ENCODE measurements at places on chromosomes 12 and 14. TPM values are rescaled to one million over a fixed set of nuclear protein-coding genes. Genes with fewer than 3 reads are reported as not detected.

Gene CLEC1A
- 4.9 TPM for total RNA-seq

Gene MYF6
- total RNA-seq, result not detected

Gene DEPDC4
- 1.3 TPM for total RNA-seq

Gene RNASE1
- 654 TPM for total RNA-seq

Gene TPPP2
- total RNA-seq, result 0.99 TPM

Gene ADAM21
- 0.62 TPM for total RNA-seq

Gene KRT79
- not detected for total RNA-seq

Gene TAS2R10
- total RNA-seq, result 0.51 TPM

GRCh38 chr14:92686900-92687427 is 61.5 kb downstream of the LGMN start:
- H3K36me3 ChIP-seq, result no peaks in the 10 kb centered on the region
- peaks cover 11% of the 10 kb centered on the region for H3K4me1 ChIP-seq
- peak; percentile 85 for DNase-seq
- no peaks in the 10 kb centered on the region for H3K27me3 ChIP-seq
- H3K27ac ChIP-seq, result no peak overlapping the region

- peaks cover 9% of the 10 kb centered on the region for H3K4me1 ChIP-seq
- H3K27me3 ChIP-seq, result no peaks in the 10 kb centered on the region
- DNase-seq, result peak; percentile 50
- H3K36me3 ChIP-seq, result no peaks in the 10 kb centered on the region
Observed at GRCh38 chr12:121968876-121969275, 50.5 kb downstream of the CFAP251 start.

- no peaks in the 10 kb centered on the region for H3K4me1 ChIP-seq
- no peaks in the 10 kb centered on the region for H3K36me3 ChIP-seq
- H3K4me3 ChIP-seq, result no peak overlapping the region
- no peak for DNase-seq
- no peak overlapping the region for H3K27ac ChIP-seq
Observed at GRCh38 chr12:41061192-41061591, 126.9 kb upstream of the PDZRN4 start.

DNA sequence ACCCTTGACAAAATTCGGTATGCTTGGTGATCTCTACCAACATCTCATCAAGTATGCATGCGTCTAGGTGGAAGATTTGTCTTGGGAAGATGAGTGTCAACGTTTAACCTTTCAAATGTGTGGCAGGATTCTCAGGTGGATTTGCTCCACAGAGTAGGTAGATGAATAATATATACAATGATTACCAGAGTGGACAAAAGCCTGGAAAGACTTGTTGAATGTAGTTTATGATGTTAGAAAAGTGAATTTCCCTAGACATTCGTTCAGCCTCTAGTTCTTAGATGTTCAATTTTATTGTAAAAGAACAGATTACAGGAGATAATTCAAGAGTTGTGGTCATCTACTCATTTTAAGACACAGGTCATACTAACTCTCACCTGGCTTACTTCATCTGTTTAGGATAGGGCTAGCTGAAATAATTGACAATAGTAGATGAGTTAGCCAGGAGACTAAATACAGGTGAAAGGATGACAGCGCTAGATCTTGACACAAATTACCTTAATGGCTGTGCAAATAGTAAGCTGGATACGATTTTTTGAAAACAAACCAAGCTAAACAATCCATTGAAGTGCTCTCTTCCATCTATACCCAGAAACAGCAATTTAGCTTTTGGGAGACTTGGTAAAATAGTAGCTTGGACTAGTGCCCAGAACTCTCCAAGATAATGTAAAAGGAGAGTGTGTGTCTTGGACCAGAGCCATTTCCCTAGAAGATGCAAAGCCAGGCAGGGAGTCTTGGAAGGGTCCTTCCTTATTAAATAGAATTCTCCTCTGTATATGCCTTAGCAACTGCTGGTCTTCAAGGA is 168.0 kb downstream of the DACT1 start:
- no peaks in the 10 kb centered on the region for H3K4me1 ChIP-seq
- no peak overlapping the region for H3K4me3 ChIP-seq
- no peak overlapping the region for H3K27ac ChIP-seq
- DNase-seq, result no peak
- no peaks in the 10 kb centered on the region for H3K36me3 ChIP-seq

- no peaks in the 10 kb centered on the region for H3K36me3 ChIP-seq
- no peak overlapping the region for H3K4me3 ChIP-seq
- H3K27me3 ChIP-seq, result no peaks in the 10 kb centered on the region
- no peaks in the 10 kb centered on the region for H3K4me1 ChIP-seq
- no peak for DNase-seq
Observed at GRCh38 chr14:43894534-43894933, 612.5 kb downstream of the FSCB start.

GRCh38 chr12:14776236-14776961 is 26.9 kb downstream of the WBP11 start:
- peaks cover 2% of the 10 kb centered on the region for H3K4me1 ChIP-seq
- peak overlapping the region; percentile 88 for H3K4me3 ChIP-seq
- H3K27ac ChIP-seq, result peak overlapping the region; percentile 95
- DNase-seq, result no peak
- H3K27me3 ChIP-seq, result no peaks in the 10 kb centered on the region

DNA sequence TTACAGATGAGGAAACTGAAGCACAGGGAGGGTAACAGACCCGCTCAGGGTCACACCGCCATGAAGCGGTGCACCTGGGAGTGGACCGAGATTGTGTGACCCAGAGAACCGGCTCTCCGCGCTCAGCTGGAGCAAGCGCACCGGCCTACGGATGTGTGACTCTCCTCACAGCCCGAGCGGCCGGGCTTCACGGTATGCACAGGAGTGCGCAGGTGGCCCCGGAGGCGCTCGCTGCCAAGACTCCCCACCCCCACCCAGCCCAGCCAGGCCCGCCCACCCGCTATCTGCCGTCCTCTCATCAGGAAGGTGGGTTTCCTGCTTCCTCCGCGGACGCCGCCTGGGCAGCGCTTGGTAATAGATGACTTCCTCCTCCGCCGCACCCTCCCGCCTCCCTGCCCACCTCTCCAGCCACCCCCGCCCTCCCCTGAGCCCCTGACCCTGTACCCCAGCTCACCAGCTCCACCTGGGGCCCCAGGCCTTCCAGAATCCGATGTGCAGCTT is 110.7 kb downstream of the NCOR2 start:
- no peak for DNase-seq
- peak overlapping the region; percentile 33 for H3K4me3 ChIP-seq
- no peak overlapping the region for H3K27ac ChIP-seq
- peaks cover 32% of the 10 kb centered on the region for H3K36me3 ChIP-seq

GRCh38 chr14:99732436-99733210 is 48.5 kb downstream of the CYP46A1 start:
- peaks cover 74% of the 10 kb centered on the region for H3K4me1 ChIP-seq
- H3K4me3 ChIP-seq, result no peak overlapping the region
- DNase-seq, result peak; percentile 27
- no peaks in the 10 kb centered on the region for H3K36me3 ChIP-seq
- no peaks in the 10 kb centered on the region for H3K27me3 ChIP-seq
- peak overlapping the region; percentile 43 for H3K27ac ChIP-seq

DNA sequence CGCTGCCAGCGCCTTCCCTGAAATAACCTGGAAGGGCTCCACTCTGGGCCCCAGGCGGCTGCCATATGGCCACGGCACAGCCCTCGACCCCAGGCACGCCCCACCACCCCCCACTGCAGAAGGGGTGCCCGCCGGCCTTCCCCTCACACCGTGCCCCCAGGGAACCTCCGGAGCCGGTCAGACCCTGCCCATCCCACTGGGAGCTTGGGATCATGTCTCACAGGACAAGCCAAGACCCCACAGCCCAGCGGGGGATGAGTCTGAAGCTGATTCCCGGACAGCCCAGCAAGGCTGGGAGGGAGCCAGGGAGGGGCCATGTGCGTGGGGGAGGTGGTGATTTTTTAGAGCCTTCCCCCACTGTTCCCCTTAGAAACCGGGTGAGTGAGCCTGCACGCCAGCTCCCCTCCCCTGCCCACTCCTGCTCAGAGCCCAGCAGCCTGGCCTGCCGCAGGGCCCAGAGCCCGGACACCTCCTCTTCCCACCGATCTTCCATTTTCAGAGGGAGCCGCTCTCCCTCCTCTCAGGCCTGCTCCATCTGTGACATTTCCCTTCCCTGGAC is 1.4 kb downstream of the RIMBP2 start:
- peak overlapping the region; percentile 30 for H3K4me3 ChIP-seq
- H3K4me1 ChIP-seq, result no peaks in the 10 kb centered on the region
- H3K27ac ChIP-seq, result no peak overlapping the region
- no peak for DNase-seq
- H3K27me3 ChIP-seq, result peaks cover 37% of the 10 kb centered on the region
- no peaks in the 10 kb centered on the region for H3K36me3 ChIP-seq

DNA sequence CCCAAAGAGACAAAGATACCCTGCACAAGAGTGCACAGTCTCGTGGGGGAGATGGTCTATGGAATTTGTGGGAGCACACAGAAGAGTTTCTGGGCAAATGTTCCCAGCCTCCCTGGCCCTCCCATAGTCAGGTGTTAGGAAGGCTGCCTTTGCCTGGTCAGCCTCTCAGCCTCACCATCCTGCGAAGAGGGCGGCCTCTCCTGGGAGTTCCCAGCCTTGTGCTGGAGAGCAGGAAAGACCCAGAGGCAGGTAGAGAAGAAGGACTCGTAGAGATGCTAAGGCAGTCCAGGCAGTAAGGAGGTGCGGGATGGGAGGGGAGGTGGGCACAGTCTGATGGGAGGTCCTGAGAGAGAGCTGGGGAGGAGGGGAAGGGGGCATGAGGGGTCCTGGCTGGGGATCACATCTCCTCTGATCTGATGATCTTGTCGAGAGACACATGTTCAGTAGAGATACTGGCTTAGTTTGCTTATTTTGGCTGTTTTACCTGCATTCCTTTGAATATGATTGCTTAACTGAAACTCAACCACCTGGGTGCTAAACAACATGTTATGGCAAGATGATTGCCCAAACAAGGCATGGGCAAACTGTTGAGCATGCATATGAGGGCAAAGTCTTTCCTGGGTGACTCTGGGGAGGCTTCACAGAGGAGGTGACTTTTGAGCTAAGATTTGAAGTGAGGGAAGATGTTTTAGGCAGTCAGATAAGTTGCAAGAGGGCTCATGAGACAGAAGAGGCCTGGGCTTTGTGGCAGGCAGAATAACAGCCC is 10.5 kb downstream of the SERPINA6 start:
- H3K36me3 ChIP-seq, result no peaks in the 10 kb centered on the region
- H3K27me3 ChIP-seq, result no peaks in the 10 kb centered on the region
- no peak overlapping the region for H3K27ac ChIP-seq
- DNase-seq, result no peak
- H3K4me1 ChIP-seq, result no peaks in the 10 kb centered on the region

Data from heart left ventricle (tissue), 16 donors.